WTC11 (cell line): ENCODE measurements at places on chromosomes 13 and 19. TPM values are rescaled to one million over a fixed set of nuclear protein-coding genes. Genes with fewer than 3 reads are reported as not detected.

DNA sequence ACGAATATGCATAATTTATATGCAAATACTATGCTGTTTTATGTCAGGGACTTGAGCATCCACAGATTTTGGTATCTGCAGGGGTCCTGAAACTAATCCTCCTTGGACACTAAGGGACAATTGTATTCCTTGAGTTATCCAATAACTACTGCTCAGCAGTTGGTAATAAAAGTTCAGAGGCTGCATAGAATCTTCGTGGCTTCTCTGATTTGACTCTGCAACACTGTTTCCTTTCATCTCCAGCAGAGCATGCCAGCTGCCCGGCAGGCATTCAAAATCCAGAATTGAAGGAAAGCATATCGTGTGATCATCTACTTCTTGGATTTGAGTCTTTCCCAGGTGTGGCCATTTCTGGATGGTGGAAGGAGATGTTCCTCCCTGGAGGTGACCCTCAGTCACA is 64.5 kb upstream of the MRI1 start:
- DNase-seq: no peak

Gene RGL3
- total RNA-seq: 69.0 to 88.3 TPM (median 86.0 TPM) in 3 replicates

Gene VSIG10L
- 11.6 to 14.1 TPM (median 14.1 TPM) in 3 replicates for total RNA-seq

Gene ATCAY
- total RNA-seq: 21.1 to 23.5 TPM (median 21.3 TPM) in 3 replicates

Gene LINGO3
- total RNA-seq: 2.0 to 2.9 TPM (median 2.8 TPM) in 3 replicates

Gene CD37
- 0.27 to 1.6 TPM (median 1.2 TPM) in 3 replicates for total RNA-seq

DNA sequence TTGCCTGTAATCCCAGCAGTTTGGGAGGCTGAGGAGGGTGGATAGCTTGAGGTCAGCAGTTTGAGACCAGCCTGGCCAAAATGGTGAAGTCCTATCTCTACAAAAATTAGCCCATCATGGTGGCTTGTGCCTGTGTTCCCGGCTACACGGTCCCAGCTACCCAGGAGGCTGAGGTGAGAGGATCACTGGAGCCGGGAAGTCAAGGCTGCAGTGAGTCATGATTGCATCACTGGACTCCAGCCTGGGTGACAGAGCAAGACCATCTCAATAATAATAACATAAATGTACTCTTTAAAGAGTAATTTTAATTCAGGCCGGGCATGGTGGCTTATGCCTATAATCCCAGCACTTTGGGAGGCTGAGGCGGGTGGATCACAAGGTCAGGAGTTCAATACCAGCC is 38.7 kb downstream of the SKA3 start:
- no peak for DNase-seq

Gene C19orf38
- total RNA-seq: 0.23 TPM in 1 of 3 replicates, not detected in the others

DNA sequence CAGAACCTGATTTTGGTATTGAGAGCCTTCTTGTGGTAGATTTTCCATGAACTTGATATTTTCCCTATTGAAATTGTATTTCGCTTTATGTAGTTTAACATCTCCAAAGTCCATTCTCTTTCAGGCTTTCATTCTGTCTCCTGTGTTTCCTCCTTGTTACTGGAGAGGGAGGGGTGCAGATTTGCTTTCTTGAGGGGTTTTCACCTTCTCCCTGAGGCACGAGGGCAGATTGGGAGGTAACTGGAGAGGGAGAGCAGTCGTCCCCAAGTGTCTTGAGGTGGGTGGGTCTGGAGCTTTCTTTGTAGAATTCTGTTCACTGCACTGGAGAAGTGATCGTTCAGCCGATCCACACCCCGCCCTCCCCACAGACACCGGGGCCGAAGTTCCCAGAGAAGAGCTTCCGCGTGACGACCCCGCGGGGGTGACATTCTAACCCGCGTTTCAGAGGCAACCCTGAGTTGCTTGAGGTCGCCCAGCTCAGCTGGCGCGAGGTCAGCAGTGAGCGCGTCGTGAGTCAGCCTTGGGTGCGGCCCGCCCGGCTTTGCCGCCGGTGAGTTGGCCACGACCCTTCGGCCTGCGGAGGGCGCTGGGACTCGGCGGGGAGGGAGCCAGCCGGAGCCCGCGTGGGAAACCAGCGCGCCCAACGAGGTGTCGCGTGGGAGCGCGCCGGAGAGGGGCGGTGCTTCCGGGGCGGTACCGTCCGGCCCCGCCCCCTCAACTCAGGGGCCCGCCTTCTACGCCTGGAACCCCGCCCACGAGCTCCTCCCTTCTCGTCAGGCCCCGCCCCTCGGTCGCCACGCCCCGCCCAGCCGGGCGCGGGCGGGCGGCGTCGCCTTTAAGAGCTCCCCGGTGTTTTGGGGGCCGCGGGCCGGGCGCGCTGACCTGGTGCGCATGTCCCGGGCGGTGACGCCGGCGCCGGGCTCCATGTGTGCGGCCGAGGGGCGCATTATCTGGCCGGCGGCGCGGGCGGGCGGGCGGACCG is at the start of gene GATAD2A:
GATAD2A (plus strand) TSS at position 797 of the 982 bp plus-strand sequence. CDS start 59,671 bp downstream, outside the sequence.
- peak; percentile 90 for DNase-seq

DNA sequence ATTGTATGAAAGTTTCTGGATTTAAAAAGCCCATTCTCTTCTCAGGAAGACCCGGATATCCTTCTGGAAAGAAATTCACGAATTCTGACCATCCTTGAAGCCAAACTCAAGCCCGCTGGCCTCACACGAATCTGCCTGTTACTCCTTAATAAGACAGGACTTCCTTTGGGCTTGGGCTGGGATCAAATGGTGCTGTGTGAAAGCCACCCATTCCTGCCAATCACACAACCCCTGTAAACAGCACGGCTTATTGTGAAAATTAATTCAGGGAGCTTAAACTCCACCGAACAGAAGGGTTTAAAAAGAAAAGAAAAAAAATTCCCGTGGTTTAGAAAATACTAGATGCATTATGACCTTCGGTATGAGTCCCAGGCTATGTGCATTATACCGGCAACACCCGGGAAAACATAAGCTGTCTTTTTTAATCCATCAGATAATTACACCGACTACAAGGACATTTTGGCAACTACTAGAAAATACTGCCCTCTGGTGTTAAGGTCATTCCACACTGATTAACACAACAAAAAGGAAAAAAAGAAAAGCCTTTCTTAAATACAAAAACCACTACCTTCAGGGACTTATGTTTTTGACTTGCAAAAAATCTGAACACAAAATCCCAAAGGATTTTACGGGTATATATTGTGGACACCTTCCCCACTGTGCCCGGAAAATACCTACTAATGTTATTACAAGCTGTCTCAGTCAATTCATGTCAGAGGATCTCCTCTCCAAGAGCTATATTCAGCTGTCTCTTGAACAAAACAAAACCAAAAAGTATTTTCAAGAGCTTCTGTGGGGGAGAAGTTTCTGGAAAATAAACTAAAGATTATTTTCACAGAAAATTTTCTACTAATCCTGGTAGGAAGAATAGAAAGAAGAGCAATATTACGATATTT is 76.0 kb upstream of the LSM14A start:
- DNase-seq: peak; percentile 16

DNA sequence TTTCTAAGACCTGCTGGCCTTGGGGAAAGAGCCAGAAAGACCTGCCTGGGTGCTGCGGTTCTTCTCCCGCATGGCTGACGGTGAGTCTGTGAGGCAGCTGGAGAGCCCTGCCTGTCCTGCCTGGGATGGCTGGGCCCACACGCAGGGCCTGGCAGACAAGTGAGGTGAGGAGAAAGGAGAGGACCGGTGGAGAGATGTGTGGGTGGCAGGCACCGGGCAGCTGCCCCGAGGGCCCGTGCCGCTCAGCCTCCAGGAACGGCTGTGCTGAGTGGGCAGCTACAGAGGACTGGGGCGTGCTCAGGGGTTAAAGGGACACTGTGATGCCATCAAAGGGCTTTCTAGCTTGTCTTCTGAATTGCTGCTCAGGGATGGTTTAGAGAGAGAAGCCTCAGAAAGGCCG is 53.8 kb downstream of the MLLT1 start:
- no peak for DNase-seq

GRCh38 chr19:9674663-9675357 is at the start of gene ZNF562:
Gene ZNF562 (minus strand): TSS chr19:9675100. CDS start chr19:9660744, 14,356 bp downstream.
- DNase-seq: peak; percentile 76

GRCh38 chr13:50162001-50162400 is 146.8 kb downstream of the KCNRG start:
- DNase-seq: no peak

- DNase-seq: no peak
Observed at GRCh38 chr19:45355910-45356309, 14.5 kb downstream of the ERCC2 start.

DNA sequence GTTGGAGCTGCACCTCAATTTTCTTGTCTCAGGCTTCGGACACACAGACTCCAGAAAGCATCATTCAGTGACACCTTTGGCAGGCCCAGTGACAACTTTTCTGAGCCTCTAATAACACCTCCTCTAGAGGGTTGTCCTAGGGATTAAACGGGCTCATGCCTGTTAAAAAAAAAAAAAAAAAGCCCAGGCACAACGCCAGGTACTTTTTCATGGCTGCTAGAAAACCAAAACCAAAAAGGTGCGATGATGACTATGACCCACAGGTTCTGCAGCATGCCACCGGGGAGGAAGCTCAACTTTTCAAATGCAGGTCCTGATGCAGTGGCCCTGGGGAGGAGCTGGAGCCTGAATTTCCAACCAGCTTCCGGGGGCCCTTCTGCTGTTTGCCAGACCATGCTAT is 184.2 kb downstream of the ABCC4 start:
- DNase-seq: no peak

GRCh38 chr13:43054803-43055802 is 31.7 kb downstream of the DNAJC15 start:
- peak; percentile 50 for DNase-seq

Gene LILRA1
- total RNA-seq: not detected in 3 replicates

DNA sequence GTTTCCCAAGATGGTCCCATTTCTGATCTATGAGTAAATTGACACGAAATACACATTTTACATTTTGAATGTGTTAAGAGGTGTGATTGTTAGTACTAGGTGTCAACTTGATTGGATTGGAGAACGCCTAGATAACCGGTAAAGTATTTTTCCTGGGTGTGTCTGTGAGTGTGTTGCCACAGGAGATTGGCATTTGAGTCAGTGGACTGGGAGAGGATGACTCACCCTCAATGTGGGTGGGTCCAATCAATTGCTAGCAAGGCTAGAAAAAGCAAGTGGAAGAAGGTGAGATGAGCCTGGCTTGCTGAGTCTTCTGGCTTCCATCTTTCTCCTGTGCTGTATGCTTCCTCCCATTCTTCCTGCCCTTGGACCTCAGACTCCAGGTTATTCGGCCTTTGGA is 960.7 kb upstream of the PCDH9 start:
- no peak for DNase-seq

- no peak for DNase-seq
Observed at GRCh38 chr13:33793726-33794125, 24.2 kb upstream of the RFC3 start.

Gene FARSA
- total RNA-seq: 103 to 108 TPM (median 106 TPM) in 3 replicates

GRCh38 chr13:36244073-36244472 is 29.7 kb upstream of the SOHLH2 start:
- DNase-seq: no peak

Gene KLHL1
- total RNA-seq: not detected in 3 replicates

- DNase-seq: no peak
Observed at GRCh38 chr19:38375748-38376147, 1.4 kb downstream of the PSMD8 start.

GRCh38 chr13:33639626-33640080 is 178.3 kb upstream of the RFC3 start:
- no peak for DNase-seq

DNA sequence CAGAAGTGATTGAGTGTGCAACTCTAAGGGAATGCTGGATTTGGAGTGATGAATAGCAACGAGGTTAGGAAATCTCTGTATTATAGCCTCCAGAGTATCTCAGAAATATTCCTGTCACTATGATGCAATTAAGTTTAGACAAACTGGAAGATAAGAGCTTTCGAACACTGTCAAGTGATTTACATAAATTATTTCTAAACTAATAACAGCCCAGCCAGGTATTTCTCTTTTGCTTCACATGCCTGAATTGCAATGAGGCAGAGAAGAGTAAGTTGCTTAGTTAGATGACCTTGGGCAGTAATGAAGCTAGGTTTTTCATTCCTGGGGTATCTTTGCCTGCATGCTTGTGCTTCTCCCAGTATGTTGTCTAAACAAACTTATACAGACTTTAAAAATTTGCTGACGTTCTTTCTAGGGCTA is 134.5 kb downstream of the LMO7 start:
- no peak for DNase-seq

DNA sequence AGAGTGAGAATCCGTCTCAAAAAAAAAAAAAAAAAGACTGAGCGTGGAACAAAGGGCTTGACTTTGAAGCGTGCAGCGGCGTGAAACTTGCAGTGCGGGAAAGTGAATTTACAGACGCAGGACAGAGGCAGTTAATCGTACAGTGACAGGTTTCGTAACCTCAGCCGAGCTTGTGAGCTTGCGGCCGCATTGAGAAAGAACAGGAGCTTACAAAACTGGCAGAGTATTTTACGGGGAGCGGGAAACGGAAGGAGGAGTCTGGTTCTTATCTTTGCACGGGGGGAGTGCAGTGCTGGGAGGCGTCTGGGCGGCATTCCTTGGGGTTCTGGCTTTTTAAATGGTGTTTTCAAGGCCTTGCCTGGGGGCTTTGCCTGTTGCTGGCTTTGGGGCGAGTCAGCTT is 6.0 kb upstream of the BSG start:
- no peak for DNase-seq

Gene EDNRB
- total RNA-seq: 55.8 to 142 TPM (median 142 TPM) in 3 replicates

DNA sequence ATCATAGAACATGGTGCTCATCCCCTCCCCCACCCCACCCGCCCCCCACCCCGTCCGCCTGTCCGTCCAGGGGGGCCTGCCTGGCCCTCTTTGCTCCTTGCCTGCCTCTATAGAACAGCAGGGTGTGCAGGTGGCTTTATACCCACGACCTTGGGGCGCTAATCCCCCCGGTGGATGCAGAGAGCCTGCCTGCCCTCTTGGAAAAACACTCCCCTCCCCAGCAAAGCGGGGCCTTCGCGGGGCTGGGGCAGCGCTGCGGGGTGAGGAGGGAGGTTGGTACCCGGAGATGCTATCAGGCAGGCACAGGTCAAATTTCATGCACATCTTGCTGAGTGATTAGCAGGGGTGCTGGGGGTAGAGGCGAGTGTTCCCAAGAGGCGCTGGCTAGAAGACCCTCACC is 21.9 kb downstream of the RFX1 start:
- DNase-seq: no peak
